ENCODE measurements at places on chromosomes 7 and 10.

DNA sequence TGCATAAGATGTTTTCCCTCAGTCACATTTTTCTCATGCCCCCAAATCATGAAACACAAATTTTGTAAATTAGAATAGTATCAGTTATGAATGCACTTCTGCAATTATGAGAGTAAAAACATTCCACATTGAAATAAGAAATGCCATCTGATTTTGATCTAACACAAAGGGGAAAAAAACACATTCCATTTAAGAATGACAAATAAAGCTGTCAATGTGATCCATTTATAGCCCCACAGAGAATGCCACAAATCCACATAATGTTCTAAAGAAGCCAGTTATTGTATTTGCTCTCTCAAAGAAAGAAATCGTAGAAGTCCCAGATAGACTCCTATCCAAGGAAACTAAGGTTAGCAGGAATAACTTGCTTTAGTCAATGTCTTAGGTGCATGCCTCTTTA lies 48.7 kb upstream of the RHOBTB1 start:
- no peak for DNase-seq

GRCh38 chr7:51273360-51273759 lies 43.2 kb downstream of the COBL start:
- no peak for DNase-seq

- DNase-seq, result no peak
Measured at GRCh38 chr7:114663502-114663901, 248.9 kb downstream of the FOXP2 start.

GRCh38 chr7:18858232-18858631 lies 259.2 kb downstream of the TWIST1 start:
- no peak for DNase-seq

DNA sequence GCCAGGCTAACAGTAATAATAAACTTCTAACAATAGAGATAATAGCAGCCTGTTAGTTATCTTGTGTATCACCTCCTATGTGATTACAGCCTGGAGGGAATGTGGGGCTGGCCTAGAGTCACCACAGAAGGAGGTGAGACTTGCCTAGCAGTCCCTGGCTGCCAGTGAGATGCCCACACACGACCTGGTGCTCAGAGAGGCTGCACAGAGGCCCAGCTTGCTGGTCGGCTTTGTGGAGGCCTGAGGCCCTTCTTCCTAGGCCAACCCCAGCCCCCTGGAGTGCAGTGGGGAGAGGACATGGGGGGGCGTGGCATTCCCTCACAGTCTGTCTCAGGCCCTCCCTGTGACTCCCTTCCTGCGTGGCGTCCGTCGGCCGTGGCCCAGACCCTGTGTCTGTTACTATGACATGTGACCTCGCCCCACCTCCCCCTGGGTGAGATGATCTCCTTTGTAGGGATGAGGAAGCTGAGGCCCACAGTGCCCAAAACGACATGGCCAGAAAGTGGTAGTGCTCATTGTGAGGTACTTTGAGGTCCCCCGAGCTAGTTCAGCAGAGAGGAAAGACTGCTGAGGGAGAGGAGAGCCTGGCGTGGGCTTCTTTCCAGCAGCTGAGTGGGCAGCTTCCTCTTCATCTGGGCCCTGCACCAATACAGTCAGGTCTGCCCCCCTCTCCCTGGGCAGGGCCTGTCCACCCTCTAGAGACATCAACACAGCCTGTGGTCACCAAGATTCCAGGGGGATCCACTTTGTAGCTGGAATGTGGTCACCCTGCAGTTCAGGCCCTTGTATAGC lies 29.7 kb downstream of the UNC5B start:
- DNase-seq, result no peak

DNA sequence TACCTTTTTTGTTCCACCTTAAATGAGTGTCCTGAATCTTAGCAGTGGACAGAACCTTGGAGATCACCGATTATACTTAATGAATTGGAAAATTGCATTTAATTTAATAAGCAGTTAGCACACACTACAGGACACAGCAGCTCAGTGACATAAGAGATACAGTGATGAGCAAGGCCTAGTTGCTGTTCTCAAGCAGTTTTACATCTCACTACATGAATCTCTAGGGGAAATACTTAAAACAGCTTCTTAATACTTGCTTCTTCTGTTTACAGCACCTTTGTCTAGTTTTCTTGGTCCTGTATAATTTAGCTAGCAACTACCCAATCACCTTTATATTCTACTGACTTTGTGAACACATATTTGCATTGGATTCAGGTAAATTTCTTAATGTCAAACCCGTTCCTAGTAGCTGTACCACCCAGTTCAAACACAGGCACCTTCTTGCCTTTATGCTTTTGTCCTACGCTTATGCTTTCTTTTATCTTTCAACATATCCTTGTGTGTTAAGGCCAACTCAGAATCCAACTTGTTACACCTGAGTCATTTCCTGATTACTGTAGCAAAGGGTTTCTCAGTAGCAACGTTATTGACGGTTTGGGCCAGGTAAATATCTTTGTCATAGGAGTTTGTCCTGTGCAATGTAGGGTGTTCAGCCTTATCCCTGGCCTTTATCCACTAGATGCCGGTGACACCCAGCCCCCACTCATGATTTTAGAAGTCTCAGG lies 1.8 kb downstream of the STAM start:
- DNase-seq, result no peak

GRCh38 chr7:22832401-22832800 lies 9.8 kb upstream of the TOMM7 start:
- DNase-seq, result no peak

DNA sequence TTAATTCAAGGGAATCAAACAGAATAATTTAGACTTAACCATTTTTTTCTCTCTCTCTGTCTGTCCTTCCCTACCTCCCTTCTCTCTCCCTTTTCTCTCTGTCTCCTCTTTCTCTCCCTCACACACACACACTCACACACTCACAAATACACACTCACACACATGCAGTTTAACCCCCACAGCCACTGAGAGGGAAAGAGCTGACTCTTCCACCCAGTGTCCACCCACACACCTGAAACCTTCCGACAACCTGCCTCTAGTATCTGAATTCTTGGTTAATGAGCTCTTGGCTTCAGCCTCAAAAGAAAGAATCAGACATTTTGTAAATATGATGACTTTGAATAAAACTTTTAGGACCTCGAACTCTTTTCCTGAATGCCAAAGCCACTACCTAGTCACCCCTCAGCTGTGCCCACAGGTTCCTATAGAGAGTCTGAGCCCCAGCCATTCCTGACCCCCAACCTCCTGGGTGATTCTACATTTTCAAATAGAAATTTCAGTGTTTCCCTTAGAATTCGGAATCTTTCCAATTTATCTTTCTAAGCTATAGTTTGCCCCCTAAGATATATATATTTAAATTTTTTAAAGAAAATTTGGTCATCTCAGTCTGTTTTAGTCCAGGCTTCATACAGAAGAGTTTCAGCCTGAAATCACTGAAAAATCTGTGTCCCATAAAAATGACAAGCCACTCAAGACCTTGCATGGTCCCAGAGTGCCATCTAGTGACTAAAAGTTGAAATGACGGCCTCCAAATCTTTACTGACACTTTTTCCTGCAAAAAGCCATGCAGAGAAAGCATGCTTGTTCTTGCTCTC lies 202.8 kb downstream of the IPMK start:
- DNase-seq, result no peak
